NCI-H748 treated with DMSO at 0.1 percent for 48 hours (cell line): ENCODE measurements at places on chromosomes 11 and 22.

- DNase-seq = no peak
These were observed 60.3 kb downstream of the SPON1 start for GRCh38 chr11:14022821-14023220.

GRCh38 chr11:128741511-128741910, 47.6 kb downstream of the FLI1 start:
- DNase-seq = no peak

GRCh38 chr11:10418950-10419310, 36.1 kb upstream of the AMPD3 start:
- DNase-seq = no peak

DNA sequence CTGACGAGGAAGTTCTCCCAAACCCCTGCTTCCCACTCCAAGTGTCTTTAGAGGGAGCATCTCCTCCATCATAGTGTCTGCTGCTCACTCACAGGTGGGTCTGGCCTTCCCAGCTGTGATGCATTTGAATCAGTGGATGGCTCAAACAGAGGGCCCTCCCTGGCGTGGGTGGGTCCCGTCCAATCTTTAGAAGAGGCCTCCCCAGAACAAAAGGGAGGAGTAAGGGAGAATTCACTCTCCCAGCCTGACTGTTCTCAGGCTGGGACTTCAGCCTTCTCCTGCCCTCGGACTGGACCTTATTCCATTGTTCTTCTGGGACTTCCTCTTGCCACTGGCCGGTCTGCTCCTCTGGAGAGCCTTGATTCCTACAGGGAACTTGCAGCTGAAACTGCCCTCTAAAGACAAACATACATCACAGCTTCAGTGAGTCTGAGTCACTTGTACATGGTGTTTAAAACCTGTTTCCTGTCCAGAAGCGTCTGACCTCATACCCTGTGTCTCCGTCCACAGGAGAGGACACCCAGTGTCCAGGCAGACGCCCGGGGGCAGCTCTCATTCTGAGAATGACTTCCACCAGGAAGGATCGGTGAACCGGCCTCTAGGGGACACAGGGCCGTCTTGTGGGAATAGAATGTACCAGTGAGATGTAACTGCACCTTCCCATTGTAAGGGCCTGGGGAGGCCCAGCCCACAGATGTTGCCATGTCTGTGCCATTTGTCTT, 234.7 kb downstream of the BRD1 start:
- DNase-seq = no peak

DNA sequence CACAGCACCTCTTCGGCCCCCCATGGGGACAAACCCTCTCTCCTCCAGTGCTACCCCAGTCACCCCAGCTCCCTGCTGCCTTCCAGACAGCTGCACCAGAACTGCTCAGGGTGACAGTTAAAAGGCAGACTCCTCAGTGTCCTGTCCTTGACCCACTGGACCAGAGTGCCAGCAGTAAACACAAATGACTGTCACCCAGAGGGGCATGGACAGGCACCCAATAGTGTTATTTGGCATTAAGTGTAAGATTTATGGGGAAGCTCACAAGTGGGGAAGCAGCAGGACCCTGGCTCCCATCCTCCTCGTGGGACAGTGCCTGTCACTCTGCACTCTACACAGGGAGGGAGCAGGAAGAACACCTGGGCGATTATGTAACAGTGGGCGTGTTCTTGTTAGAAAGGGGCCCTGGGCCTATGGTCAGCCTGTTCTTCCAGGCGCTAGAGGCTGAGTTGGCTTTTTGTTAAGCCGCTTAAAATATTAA, 5.0 kb downstream of the RPS19BP1 start:
- no peak for DNase-seq
